Spinal cord (tissue), 10 donors: ENCODE measurements at places on chromosomes 1 and 21. TPM values are rescaled to one million over a fixed set of nuclear protein-coding genes. Genes with fewer than 3 reads are reported as not detected.

The S100A9 gene
- total RNA-seq = 829 TPM

The HMGN2 gene
- 564 TPM for total RNA-seq

The TMEM82 gene
- total RNA-seq = not detected

The ADAMTS4 gene
- total RNA-seq = 30.4 TPM

The PALMD gene
- 12.1 TPM for total RNA-seq

The F13B gene
- total RNA-seq = not detected

The PKN2 gene
- total RNA-seq = 46.8 TPM

The A3GALT2 gene
- not detected for total RNA-seq

The ATP1A4 gene
- total RNA-seq = 0.10 TPM

The NMNAT2 gene
- 35.3 TPM for total RNA-seq

GRCh38 chr1:42732126-42732680 lies 7.8 kb downstream of the CLDN19 start:
- DNase-seq = no peak

GRCh38 chr1:199082778-199083389 lies 444.0 kb downstream of the PTPRC start:
- DNase-seq = no peak

DNA sequence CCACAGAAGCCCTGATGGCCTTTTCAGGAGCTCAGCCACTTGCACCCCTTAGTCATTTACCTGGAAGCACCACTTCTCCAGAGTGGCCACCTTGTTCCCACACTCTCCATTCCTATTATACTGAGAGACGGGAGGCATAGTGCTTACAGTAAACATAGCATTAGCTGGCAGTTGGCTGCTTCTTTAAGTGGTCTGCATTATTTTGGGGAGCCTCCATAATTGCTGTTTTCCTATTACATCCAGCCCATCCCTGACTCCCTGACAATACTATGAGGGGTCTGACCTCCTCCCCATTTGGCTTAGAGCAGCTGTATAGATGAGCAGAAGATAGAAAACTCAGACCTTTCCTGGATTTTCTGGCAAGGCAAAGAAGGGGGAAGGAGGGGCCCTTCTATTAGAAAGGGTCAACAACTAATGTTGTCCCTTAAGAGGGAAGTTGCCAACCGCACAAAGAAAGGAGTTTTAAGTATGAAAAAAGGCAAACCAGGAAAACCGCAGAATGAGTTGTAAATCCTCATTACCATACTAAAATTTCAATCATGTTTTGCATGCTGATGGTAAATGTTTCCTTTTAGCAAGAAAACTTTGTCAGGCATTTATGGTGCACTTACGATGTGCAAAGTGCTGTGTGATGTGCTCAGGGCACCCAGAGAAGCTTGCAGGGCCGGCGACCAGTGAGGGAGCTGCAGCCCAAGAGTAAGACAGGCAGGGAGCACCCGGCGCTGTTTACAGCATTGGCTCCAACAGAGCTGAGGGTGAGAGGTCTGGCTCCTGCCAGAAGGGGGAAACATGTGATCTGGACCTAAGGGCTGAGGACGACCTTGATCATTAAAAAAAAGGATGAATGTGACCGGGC lies 167.3 kb downstream of the ZZZ3 start:
- no peak for DNase-seq

GRCh38 chr1:245458234-245458633 lies 303.4 kb downstream of the KIF26B start:
- DNase-seq = no peak

GRCh38 chr1:91161749-91162148 lies 139.9 kb upstream of the ZNF644 start:
- DNase-seq = no peak

DNA sequence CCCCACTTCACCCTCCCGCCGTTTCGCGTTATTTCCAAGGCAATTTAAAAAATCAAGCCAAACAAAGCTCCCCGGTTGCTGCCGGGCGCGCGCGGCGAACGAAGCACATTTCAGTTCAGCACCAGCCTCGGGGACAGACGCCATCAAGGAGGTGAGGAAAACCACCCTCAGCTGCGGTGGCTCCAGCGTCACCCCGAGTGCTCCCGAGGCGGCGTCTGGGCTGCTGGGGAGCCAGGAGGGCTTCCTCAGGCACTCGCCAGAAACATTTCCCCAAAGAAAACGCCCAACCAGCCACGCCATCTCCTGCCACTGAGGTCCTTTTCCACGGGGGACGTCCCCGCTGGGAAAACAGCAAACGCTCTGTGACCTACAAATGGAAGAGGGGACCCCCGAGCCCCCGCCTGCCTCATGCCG lies 623 bp downstream of the GNG4 start:
- DNase-seq = peak; percentile 81

- peak; percentile 83 for DNase-seq
Measured at GRCh38 chr1:35883635-35884101, 659 bp downstream of the AGO1 start.

DNA sequence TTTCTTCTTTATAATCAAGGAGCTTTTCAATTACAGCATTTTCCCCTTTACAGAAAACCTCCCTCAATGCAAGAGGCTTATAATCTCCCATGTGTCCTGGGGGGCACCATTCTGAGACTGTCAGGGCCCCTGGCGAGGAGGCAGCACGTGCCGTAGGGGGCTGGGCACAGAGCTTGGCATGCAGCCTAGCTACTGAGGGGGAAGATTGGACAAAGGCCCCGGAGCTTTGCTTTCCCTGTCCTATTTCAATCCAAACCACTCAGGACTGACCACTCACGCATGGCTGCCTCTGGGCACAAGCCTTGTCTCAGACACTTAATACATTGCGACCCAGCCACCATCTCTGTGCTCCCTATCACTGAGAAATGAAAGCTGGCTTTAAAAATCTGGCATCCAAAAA lies 2.8 kb upstream of the RAP1GAP start:
- no peak for DNase-seq

DNA sequence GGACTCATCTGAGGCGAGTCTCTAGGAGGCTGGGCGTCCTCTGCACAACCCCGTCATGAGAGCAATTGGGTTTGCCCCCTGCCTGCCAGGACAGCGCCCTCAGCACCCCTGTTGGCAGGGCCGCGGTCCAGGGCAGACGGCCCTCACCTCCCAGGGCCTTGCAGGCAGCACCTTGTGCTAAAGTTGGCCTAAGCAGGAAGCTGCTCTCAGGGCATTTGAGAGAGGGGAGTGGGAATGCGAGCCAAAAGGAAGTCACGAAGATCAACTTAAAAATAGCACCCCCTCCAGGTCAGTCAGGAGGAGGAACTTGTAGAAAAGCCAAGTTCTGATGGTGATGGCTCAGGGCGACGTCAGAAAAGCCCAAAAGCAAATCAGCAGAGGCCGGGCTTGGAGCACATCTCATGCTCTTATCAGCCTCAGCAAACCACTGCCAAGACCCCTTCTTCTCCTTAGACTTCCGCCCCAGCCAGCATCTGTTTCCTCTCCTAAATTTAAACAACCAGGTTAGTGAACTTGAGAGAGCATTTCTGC lies 12.6 kb upstream of the ADORA3 start:
- no peak for DNase-seq

- no peak for DNase-seq
Measured at GRCh38 chr1:214219902-214220301, 61.1 kb upstream of the SMYD2 start.

- DNase-seq = no peak
Measured at GRCh38 chr1:16906873-16907272, 11.1 kb downstream of the RNU1-2 start.

DNA sequence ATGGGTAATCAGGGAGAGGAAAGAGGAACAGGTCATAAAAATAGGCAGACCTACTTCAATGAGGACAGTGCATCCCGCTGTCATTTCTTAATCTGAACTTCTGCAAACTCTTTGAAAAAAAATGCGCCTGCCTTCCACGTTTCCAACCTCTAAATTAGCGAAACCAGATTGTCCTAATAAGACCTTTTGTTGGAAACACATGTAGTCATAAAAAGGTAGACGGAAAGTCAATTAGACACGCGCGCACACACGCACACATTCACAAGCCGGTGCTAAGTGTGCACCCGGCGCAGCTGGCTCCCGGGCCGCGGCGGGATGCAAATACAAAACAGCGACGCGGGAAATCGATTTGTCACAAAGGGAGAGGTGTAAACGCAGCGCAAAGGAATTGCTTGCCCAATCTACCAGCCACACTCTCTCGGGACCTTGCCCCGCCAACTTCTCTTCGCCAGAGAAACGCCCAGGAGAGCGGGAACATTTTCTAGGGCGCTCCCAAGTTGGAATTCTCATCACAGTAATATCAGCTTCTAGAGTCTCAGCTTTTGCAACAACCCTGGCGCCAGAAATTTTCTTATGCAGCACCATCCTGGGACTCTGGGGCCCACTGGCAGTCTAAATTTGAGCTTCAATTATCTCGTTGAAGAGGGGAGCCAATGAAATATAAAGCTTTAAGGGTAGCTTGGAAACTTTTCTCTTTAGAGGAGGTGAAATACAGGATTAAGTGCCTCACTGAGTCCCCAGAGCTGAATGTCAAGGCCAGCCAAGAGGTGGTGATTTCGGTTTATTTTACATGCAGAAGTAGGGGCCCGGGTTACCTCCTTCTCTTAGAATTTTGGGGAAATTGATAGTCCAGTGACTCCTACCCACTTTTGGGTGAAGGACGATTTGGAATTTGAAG lies 4.5 kb downstream of the PRRX1 start:
- no peak for DNase-seq

- DNase-seq = no peak
Measured at GRCh38 chr1:10947691-10948462, 64.6 kb upstream of the TARDBP start.

- no peak for DNase-seq
Measured at GRCh38 chr1:116433275-116434257, 60.5 kb downstream of the ATP1A1 start.

GRCh38 chr21:32726839-32727686 lies 750 bp downstream of the SYNJ1 start:
- DNase-seq = peak; percentile 10

DNA sequence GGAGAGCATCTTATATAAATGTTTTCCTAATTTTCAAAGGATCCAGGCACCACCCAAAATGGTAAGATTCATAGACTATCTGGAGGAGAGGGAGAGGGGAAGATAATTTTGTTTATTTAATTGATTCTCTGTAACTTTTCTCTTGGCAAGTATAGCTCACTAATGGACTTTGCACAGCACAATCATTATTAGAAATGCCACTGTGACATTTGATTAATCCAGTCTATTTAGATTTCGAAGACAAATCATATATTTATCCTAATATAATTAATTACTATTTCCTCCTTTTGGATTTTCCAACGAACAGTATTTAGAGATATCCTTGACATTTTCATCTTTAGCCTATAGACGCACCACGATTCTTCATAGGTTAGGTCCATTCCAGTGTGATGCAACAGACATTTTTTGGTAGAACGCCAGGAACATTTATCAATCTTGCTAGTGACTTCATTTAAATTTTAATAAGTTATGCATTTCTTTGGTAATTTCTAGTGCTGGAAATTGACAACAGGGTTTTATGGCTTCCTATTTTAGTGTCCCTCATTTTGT lies 152.4 kb downstream of the GRIK1 start:
- DNase-seq = no peak

- no peak for DNase-seq
Measured at GRCh38 chr1:160328184-160328583, 14.9 kb downstream of the COPA start.

GRCh38 chr1:8733484-8733883 lies 84.0 kb downstream of the RERE start:
- no peak for DNase-seq

- no peak for DNase-seq
Measured at GRCh38 chr1:10897981-10898728, 101.7 kb upstream of the CASZ1 start.

DNA sequence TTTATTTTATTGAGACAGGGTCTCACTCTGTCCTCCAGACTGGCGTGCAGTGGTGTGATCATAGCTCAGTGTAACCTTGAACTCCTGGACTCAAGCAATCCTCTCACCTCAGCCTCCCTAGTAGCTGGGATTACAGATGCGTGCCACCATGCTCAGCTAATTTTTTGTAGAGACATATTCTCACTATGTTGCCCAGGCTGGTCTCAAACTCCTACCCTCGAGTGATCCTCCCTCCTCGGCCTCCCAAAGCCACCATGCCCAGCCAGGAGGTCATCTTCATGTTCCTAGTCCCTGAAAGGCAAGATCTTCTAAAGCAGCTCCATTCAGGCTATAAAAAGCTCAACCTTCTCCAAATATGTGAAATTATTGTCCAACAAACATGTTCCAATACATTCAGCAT lies 53.9 kb downstream of the TOR1AIP2 start:
- DNase-seq = no peak

DNA sequence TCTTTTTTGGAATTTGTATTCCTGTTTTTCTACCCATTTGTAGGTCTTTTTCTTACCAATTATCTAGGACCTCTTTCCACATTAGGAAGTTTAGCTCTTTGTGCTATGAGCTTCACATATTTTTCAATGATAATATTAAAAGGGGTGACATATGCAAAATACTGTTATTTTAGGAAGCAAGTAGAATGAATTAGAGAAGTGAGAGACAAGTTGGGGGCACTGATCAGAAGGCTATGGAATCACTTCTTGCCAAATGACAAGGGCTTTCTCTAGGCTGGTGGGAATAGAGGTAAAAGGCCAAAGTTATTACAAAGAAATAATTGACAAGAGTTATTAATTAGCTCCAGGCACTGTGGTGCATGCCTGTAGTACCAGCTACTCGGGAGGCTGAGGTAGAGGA lies 4.3 kb upstream of the BCAR3 start:
- no peak for DNase-seq

GRCh38 chr21:34548781-34549376 lies 36.9 kb upstream of the KCNE1 start:
- DNase-seq = no peak

GRCh38 chr1:24018611-24019580 lies 38.8 kb upstream of the SRSF10 start:
- peak; percentile 81 for DNase-seq

- DNase-seq = no peak
Measured at GRCh38 chr1:153348511-153349362, at the start of gene PGLYRP4. PGLYRP4 (minus strand) TSS chr1:153348841; CDS start chr1:153347932, 909 bp downstream.

DNA sequence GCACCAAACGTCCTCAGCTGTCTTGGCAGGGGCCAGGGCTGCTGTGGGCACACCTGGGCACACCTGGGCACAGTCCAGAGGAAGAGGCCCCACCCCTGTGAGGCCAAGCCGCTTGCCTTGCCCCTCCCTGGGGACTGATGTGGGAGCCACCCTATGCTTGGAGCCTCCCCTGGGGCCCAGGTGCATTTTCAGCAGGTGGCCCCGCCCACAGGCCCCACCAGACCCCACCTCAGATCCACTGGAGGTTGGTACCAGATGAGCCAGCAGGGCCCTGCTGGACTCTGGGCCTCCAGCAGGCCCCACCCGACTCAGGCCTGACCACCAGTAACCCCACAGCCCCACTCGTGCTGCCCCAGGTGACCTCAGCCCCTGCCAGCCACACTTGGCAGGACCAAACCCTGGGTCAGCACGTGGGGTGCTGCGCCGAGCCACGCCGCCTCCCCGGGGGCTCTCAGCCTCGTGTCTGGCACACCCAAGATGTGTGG lies 8.8 kb downstream of the SLC19A1 start:
- DNase-seq = no peak

- DNase-seq = no peak
Measured at GRCh38 chr1:169595764-169596711, 9.8 kb upstream of the F5 start.

- DNase-seq = no peak
Measured at GRCh38 chr1:112614460-112615065, 4.4 kb downstream of the ST7L start.

- DNase-seq = no peak
Measured at GRCh38 chr21:45788198-45788597, 144.7 kb downstream of the PCBP3 start.
